ENCODE measurements at places on chromosomes 1 and 21.
A peak's percentile ranks its signal among the peaks of the same experiment; 100 is the strongest.

- no peak for DNase-seq
Observed at GRCh38 chr1:54047384-54048305, 5.4 kb downstream of the TMEM59 start.

GRCh38 chr1:33379631-33380354, 51.1 kb downstream of the PHC2 start:
- DNase-seq = no peak

DNA sequence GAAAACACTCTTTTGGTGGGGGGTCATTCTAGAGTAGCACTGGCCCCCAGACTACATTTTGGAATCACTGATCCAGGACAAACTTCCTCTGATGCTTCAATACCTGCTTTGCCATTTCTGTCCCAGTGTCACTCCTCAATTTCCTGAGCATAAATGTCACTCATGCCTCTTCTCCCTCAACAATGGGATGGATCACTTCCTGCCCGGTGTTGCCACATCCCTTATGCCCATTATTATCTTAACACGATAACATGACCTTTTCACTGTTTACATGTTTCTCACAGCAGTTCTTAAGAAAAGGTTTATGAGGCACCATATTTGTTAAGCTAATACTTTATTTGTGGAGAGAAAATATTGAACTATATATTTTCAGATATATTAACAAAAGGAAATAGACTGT, 3.9 kb upstream of the ITLN1 start:
- DNase-seq = no peak

- DNase-seq = no peak
Observed at GRCh38 chr1:101291562-101292380, 55.0 kb downstream of the S1PR1 start.

GRCh38 chr21:31730712-31731055, 1.2 kb downstream of the SCAF4 start:
- peak; percentile 33 for DNase-seq

DNA sequence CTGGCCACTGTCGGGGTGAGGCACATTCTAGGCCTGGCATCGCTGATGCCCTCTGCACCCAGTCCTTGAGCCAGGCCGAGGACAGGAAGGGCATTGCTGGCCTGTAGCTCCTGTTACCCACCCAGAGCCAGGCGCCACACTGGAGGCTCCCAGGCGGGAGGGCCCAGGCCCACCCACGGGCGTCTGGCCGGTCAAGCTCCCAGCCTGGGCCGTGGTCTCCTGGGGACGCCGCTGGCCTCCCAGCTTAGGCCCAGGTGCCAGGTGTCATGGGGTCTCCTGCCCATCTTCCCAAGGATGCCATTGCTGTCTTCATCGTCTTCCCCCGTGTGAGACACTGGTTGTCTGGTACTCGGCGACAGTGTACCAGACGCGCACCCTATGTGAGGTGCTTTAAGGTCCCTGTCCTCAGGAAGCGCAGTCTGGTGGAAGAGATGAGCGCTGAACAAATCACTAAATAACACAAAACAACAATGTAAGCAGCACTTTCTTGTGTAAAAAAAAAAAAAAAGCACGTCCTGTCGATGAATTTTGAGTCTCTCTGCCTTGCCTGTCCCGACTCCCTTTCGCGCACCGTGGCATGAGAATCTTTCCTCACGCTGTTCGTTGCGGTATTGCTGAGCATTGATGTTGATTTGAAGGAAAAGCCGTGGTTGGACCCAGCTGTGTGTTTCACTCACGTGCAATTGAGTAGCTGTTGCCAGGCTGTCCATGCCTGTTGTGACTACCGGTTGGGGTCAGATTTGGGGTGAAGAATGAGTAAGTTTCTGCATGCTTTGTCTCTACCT, 27.0 kb upstream of the TRAPPC10 start:
- DNase-seq = no peak

DNA sequence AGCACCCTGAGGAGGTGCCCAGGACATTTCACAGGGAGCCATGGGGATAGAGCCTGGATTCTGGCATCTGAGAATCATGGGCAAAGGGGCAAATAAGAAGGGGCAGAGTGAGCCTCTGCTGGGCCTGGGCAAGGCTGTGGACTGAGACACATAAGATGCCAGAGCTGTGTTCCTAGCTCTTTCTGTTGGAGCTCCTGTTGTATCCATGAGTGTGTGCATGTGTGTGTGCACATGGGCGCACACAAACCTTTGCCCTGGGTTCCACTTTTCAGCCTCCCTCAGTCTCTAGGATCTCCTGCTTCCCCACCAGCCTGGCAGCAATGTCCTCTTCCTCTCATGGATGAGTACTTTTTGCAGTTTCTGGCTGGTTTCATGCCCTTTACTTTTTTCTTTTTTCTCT, 44.0 kb downstream of the ATF3 start:
- DNase-seq = no peak

GRCh38 chr1:39214998-39215873, 10.7 kb downstream of the MACF1 start:
- DNase-seq = no peak

DNA sequence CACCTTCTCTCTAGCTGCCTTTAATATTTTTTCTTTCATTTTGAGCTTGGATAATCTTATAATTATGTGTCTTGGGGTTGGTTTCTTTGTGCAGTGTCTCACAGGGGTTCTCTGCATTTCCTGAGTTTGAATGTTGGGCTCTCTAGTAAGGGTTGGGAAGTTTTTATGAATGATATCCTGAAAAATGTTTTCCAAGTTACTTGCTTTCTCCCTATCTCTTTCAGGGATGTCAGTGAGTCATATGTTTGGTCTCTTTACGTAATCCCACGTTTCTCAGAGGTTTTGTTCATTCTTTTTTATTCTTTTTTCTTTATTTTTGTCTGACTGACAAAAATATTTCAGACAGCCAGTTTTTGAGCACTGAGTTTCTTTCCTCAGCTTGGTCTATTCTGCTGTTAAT, 55.4 kb upstream of the CCDC190 start:
- DNase-seq = no peak

GRCh38 chr1:159897962-159898361, 2.0 kb downstream of the CFAP45 start:
- DNase-seq = no peak

GRCh38 chr1:226666164-226666506, 72.9 kb downstream of the ITPKB start:
- no peak for DNase-seq

GRCh38 chr1:198318085-198318484, 161.3 kb downstream of the NEK7 start:
- DNase-seq = no peak

DNA sequence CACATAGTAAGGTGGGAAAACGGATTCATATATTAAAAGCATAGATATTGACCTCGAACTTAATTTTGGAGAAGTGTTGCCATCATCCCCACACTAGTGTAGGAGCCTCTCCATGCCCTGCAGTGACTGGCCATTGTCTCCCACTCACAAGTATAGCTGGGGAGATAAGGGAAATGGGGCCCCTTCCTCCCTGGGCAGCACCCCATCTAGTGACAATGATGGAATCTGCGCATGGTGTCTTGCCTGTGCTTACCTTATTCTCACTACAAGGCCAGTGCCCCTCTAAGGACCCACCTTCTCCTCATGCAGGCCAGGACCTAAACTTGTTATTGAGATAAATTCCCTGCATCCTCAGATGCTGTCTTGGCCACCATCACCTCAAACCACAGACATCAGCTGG, 374.9 kb downstream of the NTNG1 start:
- no peak for DNase-seq

- DNase-seq = no peak
Observed at GRCh38 chr1:173122344-173122935, 71.7 kb upstream of the TNFSF18 start.

DNA sequence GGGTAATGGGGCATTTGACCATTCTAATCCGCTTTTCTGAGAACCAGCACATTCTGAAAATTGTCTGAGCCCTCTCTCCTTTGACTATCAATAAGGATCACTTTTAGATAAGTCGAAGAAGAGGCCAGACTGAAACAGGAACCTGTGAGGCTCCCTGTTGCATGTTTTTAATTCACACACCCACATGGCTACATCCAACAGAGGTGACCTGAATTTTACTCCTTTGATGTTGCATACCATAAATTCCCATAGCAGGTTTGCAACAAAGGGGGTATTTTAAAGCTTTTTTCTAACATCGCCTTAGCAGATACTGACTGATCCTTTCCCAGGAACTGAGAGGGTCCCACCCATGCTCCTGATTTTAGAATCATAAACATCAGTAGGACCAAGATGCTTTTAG, 450.8 kb downstream of the USP25 start:
- no peak for DNase-seq

DNA sequence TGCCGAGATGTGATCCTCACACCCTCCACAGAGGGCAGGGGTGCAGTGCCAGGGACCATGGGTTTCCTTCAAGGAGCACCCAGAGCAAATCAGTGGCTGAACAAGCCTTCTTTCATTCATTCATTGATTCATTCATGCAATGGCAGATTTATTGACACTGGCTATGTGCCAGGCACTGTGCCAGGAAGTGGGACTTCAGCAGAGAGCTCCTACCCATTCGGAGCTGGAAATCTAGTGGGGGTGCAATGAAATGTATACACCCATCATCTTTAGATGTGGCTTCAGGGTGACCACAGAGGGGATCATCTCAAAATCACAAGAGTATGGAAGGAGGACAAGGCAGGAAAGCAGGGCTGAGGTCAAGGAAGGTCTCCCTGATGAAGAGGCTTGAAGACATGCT, 18.9 kb downstream of the SLC6A9 start:
- no peak for DNase-seq

DNA sequence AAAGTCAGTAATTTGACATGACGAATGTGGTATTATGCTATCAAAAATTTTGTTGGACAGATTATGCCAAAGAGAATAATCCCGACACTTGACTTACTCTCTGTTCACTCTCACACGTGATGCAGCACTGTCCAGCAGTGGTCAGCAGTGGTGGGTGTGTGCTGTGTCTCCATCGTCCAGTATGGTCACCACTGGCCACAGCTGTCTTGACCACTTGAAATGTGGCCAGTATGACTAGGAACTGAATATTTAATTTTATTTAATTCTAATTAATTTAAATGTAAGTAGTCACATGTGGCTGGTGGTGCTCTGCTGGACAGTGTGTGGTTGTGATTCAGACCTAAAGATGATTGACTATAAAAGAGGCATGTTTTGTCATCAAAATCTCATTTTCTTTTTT, 24.0 kb downstream of the URB2 start:
- DNase-seq = no peak

DNA sequence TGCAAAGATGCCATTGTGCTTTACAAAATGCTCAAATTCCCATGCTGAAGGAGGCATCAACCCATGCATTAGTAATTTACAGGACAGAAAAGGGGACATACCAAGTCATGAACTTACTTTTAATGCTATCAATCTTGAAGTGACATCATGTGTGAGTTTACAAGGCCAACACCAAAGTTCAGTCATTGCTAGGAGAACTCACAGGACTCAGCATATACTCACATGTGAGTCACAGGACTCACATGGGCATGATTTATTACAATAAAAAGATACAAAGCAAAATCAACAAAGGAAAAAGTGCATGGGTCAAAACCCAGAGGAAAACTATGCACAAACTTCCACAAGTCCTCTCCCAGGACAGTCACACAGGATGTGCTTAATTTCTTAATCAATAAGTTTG, 1656.0 kb downstream of the MRPL39 start:
- no peak for DNase-seq

DNA sequence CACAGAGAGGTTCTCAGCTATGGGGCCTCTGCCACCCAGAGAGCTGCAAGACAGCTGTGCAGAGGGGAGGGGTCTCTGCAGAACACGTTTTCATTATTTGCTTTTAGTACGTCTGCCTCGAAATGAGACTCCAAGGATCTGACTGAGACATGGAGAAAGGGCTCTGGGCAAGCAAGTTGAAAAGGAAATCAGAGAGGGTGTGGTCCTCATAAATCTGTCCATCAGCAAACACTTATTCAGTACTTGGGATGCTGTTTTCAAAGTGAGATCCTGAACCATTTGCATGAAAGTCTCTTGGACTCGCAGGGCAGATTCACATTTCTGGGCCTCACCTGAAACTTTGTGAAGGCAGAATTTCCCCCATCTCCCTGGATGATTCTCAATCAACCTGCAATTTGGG, 197.4 kb upstream of the GALNT2 start:
- no peak for DNase-seq

DNA sequence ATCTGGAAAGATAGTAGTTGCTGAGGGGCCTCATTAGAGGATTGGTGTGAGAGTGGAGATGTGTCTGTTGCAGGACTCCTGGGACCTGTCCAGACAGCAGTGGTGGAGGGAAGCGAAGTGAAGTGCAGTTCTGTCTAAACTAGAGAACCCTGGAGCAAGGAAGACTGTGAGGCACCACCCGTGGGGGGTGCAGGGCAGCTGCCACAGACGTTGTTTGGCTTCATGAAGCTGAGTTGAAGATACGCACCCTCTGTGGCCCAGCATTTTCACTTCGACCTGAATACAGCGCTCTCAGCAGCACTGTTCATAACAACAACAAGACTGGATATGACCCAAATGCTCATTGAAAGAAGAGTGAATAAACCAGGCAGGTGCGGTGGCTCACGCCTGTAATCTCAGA, 29.3 kb downstream of the ABCG1 start:
- no peak for DNase-seq

GRCh38 chr1:157163273-157164127, 25.3 kb upstream of the ETV3 start:
- DNase-seq = peak; percentile 73

DNA sequence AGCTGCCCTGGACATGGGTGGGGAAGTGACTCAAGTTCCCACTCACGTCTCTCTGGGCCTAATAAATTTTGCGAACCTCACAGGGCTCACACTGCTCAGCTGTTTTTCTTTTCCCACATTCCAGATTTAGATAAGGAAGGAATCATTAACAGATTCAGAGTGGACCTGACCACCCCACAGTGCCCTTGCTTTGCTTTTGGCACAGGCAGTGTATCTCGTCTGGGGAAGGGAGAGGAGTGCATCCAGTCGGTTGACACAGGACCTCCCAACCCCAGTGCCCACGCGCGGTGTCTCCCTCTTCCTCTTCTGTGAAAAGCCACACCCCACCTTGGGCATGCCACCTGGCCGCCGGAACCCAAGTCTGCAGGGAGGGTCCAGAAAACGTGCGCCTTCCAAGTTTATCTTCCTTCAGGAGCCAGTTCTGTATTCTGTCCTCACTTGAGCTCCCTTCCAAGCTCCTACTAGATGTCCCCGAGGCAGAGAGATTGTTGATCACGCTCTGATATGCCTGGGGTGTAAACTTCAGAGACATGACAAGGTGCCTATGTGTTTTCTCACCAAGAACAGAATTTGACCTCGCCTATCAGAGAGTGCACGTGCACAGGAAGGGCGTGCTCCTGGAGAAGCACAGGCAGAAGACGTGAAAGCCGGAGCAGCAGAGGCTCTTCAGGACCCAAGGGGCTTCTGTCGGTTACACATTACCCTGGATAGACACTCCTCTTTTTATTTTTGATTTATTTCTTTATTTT, 9.5 kb upstream of the SLC2A5 start:
- no peak for DNase-seq

Data from left hindlimb (tissue), 1 donor.